ENCODE measurements at places on chromosomes 7 and 10.

DNA sequence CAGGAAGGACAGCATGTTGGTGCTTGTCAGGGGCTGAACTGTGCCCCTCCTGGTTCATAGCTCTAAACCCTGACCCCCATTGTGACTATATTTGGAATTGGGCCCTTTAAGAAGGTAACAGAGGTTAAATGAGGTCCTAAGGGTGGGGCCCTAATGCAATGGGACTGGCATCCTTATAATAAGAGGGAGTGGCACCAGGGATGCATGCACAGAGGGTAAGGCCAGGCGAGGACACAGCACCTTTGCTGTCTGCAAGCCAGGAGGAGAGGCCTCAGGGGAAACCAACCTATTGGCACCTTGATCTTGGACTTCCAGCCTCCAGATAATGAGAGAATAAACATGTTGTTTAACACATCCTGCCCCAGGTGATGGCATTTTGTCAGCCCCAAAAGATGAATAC is 61.3 kb upstream of the EBF3 start:
- DNase-seq: no peak

DNA sequence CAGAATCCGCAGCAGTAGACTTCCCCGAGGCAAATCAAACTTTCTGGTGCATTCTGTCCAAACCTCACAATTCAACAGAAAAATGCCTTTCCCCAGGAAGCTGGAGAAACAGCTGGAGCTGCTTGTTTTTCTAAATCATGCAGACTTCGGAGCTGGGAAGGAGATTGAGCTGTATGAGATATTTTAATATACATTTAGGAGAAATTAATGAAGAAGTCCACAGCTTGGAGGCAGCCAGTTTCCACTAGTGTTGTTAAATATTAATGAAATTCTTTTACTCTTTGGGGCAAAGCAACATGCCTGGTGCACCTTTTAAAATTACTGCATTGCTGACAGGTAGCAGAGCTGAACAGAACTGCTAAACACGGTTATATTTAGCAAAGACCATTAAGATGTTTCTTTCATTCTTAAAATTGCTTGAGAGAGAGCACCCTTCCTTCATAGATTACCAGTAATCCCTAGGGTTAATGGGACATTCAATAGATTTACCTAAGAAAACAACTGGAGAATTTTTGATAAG is 566.4 kb downstream of the SORCS3 start:
- no peak for DNase-seq

GRCh38 chr10:110081911-110082310 is 74.1 kb downstream of the ADD3 start:
- no peak for DNase-seq

- DNase-seq: no peak
These were observed 69.0 kb downstream of the CREB5 start for GRCh38 chr7:28481091-28481926.

DNA sequence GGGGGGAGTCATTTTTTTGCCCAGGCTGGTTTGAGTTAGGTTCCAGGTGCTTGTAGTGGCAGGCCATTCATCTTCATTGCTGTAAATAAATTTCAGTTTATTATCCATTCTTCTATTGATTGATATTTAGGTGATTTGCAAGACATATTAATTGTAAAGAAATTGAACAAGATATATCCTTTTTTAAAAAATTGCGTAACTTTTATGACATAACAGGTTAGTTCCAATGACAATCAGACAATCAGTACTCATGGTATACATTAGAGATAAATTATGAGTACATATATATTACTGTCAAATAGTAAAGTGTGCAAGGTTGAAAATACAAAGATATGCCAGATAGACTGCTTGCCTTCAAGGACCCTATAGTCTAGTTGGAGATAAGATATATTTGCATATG is 92.2 kb upstream of the GLCCI1 start:
- DNase-seq: no peak

GRCh38 chr7:12152196-12152918 is 58.7 kb upstream of the TMEM106B start:
- DNase-seq: no peak

DNA sequence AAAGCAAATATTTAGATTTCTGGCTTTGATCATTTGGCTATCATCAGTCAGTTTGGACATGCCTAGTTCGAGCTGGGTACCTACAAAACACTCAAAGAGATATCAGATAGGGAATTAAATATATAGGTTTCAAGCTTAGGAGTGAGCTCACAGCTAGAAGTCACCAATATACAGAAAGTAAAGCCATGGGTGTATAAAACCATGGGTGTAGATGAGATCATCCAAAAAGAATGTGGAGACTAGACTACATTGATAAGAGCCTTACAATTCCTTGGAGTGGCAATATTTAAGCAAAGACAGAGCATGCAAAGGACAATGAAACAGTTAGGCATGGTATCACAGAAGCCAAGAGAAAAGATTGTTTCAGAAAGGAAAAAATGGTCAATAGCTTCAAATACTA is 7.2 kb upstream of the RALA start:
- DNase-seq: no peak

- no peak for DNase-seq
These were observed 9.5 kb downstream of the STK32C start for GRCh38 chr10:132298038-132298881.

GRCh38 chr10:66215920-66216319 is 709.9 kb upstream of the LRRTM3 start:
- no peak for DNase-seq

DNA sequence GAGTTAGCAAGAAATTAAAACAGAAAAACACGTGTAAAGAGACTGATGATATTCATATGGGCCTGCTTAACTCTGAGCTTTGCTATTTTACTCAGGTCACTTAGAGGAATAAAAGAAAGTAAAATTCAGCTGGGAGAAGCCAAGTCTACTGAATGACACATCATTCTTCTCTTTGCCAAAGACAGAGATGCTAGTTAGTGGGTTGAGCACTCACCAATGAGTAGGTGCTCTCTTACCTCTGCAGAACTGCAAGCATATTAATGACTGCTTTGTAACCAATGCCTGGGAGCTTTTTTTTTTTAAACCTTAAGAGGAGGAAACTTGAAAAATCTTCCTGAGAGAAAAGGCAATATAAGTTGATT is 44.8 kb upstream of the BAMBI start:
- no peak for DNase-seq

DNA sequence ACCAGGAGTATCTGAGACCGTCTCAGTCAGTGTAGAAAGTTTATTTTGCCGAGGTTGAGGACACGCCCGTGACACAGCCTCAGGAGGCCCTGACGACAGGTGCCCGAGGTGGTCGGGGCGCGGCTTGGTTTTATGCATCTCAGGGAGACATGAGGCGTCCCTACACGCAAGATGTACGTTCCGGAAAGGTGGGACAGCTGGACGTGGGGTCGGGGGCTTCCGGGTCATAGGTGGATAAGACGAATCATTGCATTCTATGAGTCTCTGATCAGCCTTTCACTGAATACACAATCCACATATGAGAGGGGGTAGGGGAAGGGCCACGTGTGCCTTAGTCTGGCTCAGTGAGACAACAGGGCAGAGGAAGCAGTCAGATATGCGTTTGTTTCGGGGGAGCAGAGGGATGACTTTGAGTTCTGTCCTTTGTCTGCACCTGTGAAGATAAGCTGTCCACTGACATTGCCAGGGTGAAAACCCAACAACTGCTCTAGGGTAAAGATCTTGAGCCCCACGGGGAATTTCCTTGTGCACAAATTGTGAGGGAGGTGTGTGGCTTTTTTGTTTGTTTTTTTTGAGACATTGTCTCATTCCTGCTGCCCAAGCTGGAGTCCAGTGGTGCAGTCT is 66.2 kb downstream of the DNAJB6 start:
- no peak for DNase-seq

DNA sequence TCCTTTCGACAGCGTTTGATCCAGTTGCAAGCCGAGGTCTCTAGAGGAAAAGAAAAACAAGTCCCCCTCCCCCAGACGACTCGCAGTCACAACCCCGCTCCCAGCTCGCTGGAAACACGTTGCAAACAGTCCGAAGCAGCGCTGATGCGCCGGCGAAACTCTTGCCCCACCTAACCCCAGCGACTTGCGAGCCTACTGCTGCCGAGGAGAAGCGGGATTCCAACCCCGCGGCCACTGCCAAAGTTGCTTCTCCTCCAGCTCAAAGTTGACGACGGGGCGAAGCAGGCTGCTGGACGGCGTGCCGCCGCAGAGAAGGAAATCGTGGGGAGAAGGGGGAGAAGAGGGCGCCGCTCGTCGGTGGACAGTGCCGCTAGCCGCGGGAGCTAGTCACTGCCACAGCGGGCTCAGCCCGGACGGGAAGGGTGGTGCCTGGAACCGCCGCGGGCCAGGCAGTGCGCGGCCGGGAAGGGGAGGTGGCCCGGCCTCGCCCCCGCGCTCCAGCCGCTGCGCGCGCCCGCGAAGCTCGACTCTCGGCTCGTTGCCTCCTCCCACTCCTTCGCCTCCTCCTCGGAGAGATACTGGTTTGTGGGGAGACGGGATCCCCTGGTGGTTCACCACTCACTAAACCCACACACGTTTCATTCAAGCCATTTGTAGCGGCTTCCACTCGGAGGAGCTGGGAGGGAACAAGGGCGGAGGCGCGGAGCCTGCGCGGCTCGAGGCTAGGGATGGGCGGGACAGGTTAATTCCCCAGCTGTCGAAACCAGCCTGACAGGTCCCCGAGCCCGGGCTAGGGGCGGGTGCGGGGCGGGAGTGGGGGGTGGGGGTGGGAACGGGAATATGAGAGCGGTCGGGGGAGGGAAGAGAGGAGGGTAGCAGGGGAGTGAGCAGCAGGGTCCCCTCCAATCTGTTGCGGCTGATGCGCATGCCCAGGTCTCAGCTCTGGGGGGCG is at the start of gene GPR37:
Gene GPR37, minus strand, starts transcription at position 392 of the 952 bp plus-strand sequence. CDS start 816 bp downstream, outside the sequence.
- DNase-seq: no peak

DNA sequence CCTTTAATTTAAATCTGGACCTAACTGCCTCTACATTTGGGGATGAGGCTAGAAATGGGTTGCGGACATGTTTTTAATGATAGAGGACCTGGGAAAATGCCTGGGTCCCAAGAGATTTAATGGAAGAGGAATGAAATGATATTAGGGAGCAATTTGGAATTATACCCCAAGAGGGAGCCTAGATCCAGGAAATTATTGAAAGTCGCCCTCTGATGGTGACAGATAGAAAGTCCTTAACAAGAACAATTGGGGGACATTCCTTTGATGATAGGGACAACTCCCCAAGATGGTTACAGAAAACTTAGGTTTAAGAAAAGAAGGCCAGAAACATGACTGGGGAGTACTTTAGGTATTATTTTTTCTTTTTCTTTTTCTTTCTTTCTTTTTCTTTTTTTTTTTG is 9.5 kb upstream of the TSGA13 start:
- no peak for DNase-seq

GRCh38 chr10:74888962-74889661 is 62.7 kb downstream of the KAT6B start:
- DNase-seq: no peak

DNA sequence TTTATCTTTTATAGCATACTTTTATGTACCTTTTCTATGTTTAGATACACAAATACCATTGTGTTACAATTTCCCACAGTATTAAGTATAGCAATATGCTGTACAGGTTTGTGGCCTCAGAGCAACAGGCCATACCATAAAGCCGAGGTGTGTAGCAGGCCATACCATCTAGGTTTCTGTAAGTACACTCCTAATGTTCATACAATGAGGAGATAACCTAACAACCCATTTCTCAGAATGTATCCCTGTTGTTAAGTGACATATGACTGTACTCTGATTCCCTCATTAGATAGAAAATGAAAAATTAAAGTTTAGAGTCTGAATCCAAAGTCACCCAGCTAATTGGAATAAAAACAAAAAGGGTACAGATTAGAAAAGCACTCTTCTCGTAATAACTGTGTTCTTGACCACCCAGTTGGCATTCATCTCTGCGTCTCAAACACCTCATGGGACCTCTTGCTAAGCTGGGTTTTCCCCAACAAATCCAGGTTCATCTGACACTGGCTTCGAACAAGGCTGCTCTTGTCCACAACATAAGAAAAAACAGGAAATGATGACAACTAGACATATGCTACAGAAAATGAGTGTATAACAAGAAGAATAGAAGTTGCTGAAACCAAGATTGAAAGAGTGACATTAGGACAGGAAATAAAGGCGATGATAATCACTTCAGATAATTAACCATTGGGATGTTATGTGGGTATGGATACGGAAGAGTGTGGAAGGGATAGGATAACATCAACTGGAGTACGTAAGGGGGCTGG is 1.4 kb downstream of the NDUFB8 start:
- DNase-seq: no peak

GRCh38 chr10:130339091-130339490 is 202.9 kb downstream of the GLRX3 start:
- no peak for DNase-seq

DNA sequence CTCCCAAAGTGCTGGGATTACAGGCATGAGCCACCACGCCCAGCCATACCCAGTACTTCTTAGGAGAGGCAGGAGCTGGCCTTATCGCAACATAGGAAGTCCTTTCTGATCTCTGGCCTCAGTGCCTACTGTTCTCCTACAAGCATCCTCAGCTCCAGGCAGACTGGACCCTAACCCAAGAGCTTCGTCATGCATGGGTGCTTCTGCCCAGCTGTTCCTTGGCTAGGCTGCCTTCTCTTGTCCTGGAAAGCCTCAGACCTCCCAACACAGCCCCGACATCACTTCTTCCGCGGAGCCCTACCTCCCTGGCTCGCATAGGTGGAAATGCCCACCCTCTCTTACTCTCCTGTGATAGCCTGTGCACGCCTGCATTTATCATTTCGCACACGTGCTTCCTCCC is 15.8 kb downstream of the BCL7B start:
- no peak for DNase-seq

DNA sequence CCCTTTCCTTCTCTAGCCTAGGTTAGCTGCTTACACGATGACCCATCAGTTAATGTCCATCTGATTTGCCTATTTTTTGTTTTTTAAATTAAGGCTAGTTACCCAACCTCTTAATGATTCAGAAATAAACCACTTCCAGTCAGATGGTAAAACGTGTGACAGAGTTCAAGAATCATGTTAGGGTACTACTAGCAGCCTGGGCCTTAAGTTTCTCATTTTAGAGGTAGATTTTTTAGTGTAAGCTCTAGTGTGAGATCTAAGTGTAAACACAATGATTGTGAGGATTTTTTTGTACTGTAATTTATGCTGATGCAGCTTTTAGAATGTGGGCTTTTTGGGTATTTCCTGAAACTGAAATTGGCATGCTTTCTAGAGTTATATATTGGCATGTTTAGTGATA is 130.0 kb downstream of the CDK14 start:
- no peak for DNase-seq

DNA sequence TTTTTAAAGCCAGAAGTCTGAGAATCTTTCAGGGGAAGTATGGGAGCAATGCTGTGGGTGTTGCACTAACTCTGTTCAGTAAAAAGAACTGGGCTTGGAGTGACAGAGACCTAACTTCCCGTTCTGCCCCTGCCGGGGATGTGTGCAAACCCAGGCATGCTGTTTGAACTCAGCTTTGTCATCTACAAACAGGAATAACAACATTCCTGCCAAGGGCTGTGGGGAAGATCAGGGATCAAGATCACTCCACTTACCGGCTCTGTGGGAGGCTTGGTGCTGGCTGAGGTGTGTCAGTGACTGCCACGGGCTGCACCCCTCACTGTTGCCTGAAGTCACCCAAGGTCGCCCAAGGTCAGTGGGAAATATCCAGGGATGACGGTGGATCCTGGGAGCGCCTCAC is 23.1 kb upstream of the DRGX start:
- no peak for DNase-seq

GRCh38 chr7:104933022-104933421 is 81.0 kb upstream of the KMT2E start:
- DNase-seq: no peak

- DNase-seq: no peak
These were observed 103.5 kb upstream of the PDLIM1 start for GRCh38 chr10:95394161-95394880.

- DNase-seq: no peak
These were observed 163.6 kb upstream of the KMT2E start for GRCh38 chr7:104850374-104850773.

Measured in stimulated activated CD8-positive, alpha-beta memory T cell treated with anti-CD3 and anti-CD28 coated beads, Interleukin-7, amount 100 ng/mL, for 1 hour (primary cell).